ENCODE measurements at places on chromosomes 3 and 15.

- no peak for DNase-seq
Measured at GRCh38 chr15:83163032-83163431, 44.6 kb downstream of the HDGFL3 start.

DNA sequence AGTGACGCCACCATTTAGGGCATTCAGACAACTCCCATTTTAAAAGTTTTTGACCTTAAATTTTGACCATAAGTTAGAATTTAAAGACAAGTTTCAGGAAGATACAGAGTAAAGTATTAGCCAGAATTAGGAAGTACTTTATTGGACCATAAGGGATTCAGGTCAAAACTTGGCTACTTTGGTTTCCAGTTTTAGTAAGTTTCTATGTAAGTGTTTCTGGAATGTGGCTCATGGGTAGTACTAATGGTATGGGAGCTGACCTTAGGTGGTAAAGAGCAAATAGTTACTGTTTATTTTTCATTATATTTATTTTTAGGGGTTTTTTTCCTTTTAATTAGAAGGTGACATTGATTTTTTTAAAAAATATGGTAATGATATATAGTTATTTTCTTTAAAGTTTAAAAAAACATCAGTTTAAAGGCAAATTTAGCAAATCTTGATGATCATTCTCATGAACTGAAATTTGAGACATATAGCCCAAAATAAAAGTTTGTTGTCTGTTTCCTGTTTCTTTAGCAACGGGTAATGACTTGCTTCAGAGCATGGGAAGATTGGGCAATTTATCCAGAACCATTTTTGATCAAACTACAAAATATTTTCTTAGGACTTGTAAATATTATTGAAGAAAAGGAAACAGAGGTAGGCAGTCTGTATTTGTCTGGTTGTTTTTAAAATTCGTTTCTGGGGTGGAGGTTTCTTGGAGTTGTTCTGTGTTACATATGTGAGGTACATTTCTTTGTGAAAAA, 34.3 kb downstream of the U2SURP start:
- DNase-seq = no peak

DNA sequence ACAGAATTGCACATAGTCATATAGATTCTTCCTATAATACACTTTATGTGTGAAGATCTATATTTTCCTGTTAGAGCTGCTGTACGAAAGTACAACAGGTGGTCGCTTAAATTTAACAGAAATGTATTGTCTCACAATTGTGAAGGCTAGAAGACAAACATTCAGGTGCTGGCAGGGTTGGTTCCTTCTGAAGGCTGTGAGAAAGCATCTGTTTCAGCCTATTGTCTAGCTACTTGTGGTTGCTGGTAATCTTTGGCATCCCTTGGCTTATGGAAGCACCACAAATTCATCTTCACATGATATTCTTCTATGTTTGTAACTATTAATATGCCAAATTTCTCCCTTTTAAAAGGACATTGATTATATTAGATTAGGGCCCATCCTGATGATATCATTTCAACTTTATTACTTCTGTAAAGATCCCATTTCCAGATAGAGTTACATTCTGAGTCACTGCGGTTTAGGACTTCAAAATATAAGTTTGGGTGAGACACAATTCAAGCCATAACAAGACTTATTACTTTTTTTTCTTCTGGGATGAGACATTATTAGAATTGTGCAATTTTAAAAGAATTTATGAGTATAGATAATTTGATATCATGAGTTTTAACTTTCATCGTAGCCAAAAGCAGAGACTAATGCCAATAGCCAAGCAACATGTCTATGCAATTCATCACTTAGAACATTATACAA, 248.1 kb upstream of the BCHE start:
- no peak for DNase-seq

DNA sequence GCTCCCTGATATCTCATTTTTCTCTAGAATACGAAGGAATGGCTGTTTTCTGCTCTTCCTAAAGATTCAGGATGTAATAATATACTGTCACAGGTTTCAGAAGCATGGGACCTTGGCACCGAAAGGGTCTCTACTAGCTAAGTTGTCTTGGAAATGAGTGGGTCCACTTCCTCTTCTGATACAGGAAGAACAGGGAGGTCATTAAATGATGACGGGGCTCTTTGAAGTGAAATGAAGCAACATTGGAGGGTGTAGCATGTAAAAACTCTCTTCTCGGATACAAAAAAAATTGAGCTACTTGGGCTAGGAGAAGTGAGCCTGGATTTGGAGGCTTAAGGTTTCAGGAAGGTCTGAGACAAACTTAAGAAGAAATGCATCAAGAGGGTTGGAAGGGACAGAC, 349.8 kb upstream of the TPRG1 start:
- no peak for DNase-seq

- DNase-seq = no peak
Measured at GRCh38 chr3:148389916-148390315, 307.8 kb upstream of the AGTR1 start.

All from stimulated activated CD8-positive, alpha-beta memory T cell treated with anti-CD3 and anti-CD28 coated beads, Interleukin-2, amount 100 ng/mL, for 1 hour (primary cell).